ENCODE measurements at places on chromosomes 11 and 22.
A peak's percentile ranks its signal among the peaks of the same experiment; 100 is the strongest.

DNA sequence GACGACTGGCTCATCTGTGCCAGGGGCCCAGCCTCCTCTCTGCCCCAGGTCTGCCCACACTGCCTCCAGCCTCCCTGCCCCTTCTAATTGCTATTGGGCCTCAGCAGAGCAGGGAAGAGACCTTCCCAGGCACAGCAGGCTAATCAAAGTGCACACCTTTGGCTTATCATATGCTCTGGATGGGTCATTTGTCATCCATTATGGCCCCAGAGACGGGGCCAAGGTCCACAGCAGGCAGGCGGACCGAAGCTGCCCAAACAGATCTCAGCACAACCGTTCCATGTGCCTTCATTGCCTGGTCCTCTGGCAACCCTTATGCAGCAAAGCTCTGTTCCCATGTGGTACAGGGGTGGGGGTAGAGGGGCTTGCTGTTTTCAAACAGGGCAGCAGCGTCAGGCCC is 66.6 kb downstream of the TP53I11 start:
- no peaks in the 10 kb centered on the region for H3K27me3 ChIP-seq
- H3K27ac ChIP-seq, result no peak overlapping the region
- no peak overlapping the region for H3K4me3 ChIP-seq
- no peaks in the 10 kb centered on the region for H3K36me3 ChIP-seq
- no peak for DNase-seq
- H3K4me1 ChIP-seq, result peaks cover 20% of the 10 kb centered on the region

DNA sequence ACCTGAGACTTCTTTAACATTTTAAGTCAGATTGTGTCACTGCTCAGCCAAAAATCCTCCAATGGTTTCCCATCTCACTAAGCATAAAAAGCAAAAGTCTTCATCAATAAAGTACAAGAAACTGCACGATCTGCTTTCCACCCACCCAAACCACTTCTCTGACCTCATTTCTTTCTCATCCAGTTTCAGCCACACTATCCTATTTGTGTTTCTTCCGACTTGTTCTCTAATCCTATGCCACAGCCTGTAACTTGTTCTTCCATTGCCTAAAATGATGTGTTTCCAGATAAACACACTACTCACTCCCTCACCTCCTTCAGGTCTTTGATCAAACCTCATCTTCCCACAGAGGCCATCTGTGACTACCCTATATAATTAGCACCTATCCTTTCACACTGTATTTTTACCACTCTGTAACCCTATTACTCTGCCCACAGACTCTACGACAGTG is 28.4 kb downstream of the ARHGAP32 start:
- no peaks in the 10 kb centered on the region for H3K27me3 ChIP-seq
- H3K4me1 ChIP-seq, result no peaks in the 10 kb centered on the region
- DNase-seq, result no peak
- no peak overlapping the region for H3K4me3 ChIP-seq
- no peak overlapping the region for H3K27ac ChIP-seq

GRCh38 chr22:46354176-46354992 is 18.9 kb downstream of the TRMU start:
- peaks cover 12% of the 10 kb centered on the region for H3K4me1 ChIP-seq
- no peak for DNase-seq
- peaks cover 66% of the 10 kb centered on the region for H3K36me3 ChIP-seq
- no peak overlapping the region for H3K4me3 ChIP-seq
- H3K27me3 ChIP-seq, result no peaks in the 10 kb centered on the region
- no peak overlapping the region for H3K27ac ChIP-seq

DNA sequence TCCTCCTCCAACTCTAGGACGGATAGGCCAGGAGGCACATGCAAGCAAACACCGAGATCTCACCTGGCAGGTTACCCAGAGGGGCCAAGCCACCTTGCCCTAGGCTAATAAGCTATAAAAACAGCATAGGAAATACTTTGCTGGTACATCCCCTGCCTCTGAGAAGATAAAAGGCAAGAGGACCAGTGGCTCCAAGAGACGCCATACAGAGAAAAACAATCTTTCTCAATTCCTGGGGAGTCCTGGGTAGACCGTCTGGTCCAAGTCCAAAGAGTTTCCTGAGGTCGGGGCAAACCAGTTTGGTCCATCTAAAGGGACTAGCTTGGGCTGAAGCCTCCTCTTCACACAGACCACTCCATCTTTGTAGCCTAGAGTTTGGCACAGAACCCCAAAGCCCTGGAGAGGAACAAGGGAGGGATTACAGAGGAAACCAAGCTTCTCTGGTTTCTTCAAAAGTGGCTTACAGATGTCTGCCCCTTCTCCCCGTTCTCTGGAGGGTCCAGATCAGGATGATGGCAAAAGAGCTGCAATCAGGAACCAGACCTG is 40.4 kb downstream of the NUMA1 start:
- H3K36me3 ChIP-seq, result peaks cover 7% of the 10 kb centered on the region
- peak overlapping the region; percentile 65 for H3K4me3 ChIP-seq
- no peaks in the 10 kb centered on the region for H3K27me3 ChIP-seq
- H3K27ac ChIP-seq, result peak overlapping the region; percentile 96
- H3K4me1 ChIP-seq, result peaks cover 68% of the 10 kb centered on the region

DNA sequence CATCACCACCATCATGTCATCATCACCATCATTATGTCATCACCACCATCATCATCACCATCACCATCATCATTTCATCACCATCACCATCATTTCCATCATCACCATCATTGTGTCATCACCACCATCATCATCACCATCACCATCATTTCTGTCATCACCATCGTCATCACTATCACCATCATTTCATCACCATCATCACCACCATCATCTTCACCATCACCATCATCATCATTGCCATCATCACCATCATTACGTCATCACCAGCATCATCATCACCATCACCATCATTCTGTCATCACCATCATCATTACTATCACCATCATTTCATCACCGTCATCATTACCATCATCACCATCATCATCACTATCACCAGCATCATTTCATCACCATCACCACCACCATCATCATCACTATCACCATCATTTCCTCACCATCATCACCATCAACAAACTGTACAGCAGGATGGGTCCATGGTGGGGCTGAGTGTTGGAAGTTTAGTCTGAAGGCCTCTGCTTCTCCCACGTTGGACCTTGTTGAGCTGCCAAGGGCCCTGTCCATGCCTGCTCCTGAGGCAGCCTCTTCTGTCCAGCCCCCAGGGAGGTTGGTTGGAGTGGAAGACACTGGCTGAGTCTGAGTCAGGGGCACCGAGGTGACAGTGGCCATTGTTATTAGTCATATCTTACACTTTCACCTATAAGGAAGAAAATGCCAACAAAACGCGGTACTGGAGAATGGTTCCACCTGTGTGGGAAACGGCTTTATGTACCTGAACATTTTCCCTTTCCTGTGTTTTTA is 247.1 kb downstream of the TBC1D22A start:
- no peaks in the 10 kb centered on the region for H3K36me3 ChIP-seq
- no peaks in the 10 kb centered on the region for H3K4me1 ChIP-seq
- H3K27me3 ChIP-seq, result no peaks in the 10 kb centered on the region
- H3K4me3 ChIP-seq, result no peak overlapping the region

- no peak overlapping the region for H3K4me3 ChIP-seq
- no peaks in the 10 kb centered on the region for H3K4me1 ChIP-seq
- no peak overlapping the region for H3K27ac ChIP-seq
Measured at GRCh38 chr11:10505278-10506007, 35.5 kb downstream of the RNF141 start.

DNA sequence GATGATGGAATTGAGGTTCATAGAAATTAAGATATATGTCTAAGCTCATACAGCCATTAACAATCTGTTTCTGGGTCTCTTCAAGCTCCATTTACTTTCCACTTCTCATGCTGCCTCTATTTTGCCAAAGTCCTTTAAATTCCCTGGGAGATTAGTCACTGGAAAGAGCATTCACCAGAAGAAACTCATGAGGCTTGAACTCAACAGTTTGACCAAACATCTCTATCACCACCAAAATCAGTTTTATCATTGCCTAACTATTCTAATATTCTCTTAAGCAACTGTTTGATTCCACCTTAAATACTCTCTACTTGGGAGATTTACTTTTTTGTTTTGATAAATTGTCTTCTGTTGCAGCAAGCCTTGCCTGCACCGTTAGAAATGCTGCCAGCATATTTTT is 881.3 kb downstream of the KCNA4 start:
- no peaks in the 10 kb centered on the region for H3K27me3 ChIP-seq
- H3K36me3 ChIP-seq, result no peaks in the 10 kb centered on the region
- DNase-seq, result no peak
- H3K27ac ChIP-seq, result no peak overlapping the region

- peaks cover 4% of the 10 kb centered on the region for H3K4me1 ChIP-seq
- no peak for DNase-seq
- no peaks in the 10 kb centered on the region for H3K27me3 ChIP-seq
- no peak overlapping the region for H3K27ac ChIP-seq
- H3K4me3 ChIP-seq, result no peak overlapping the region
Measured at GRCh38 chr11:72609476-72609875, 64.7 kb downstream of the PDE2A start.

GRCh38 chr22:27574002-27574366 is 227.6 kb downstream of the MN1 start:
- no peak overlapping the region for H3K4me3 ChIP-seq
- DNase-seq, result no peak
- H3K4me1 ChIP-seq, result peaks cover 10% of the 10 kb centered on the region
- H3K27ac ChIP-seq, result no peak overlapping the region
- H3K27me3 ChIP-seq, result no peaks in the 10 kb centered on the region
- no peaks in the 10 kb centered on the region for H3K36me3 ChIP-seq

- H3K27me3 ChIP-seq, result no peaks in the 10 kb centered on the region
- no peak overlapping the region for H3K4me3 ChIP-seq
- no peaks in the 10 kb centered on the region for H3K36me3 ChIP-seq
- H3K4me1 ChIP-seq, result peaks cover 34% of the 10 kb centered on the region
Measured at GRCh38 chr11:36388071-36388470, 92.0 kb downstream of the PRR5L start.

- H3K4me3 ChIP-seq, result no peak overlapping the region
- no peak overlapping the region for H3K27ac ChIP-seq
- no peak for DNase-seq
- no peaks in the 10 kb centered on the region for H3K27me3 ChIP-seq
- H3K36me3 ChIP-seq, result no peaks in the 10 kb centered on the region
- H3K4me1 ChIP-seq, result peaks cover 18% of the 10 kb centered on the region
Measured at GRCh38 chr11:6402061-6402470, 11.8 kb downstream of the SMPD1 start.

GRCh38 chr22:37400719-37401118 is 26.6 kb downstream of the ELFN2 start:
- no peak overlapping the region for H3K27ac ChIP-seq
- no peaks in the 10 kb centered on the region for H3K27me3 ChIP-seq
- H3K4me3 ChIP-seq, result no peak overlapping the region
- H3K36me3 ChIP-seq, result no peaks in the 10 kb centered on the region
- peaks cover 19% of the 10 kb centered on the region for H3K4me1 ChIP-seq

GRCh38 chr11:8772571-8773519 is 90.3 kb downstream of the RPL27A start:
- H3K36me3 ChIP-seq, result no peaks in the 10 kb centered on the region
- no peak for DNase-seq
- peaks cover 84% of the 10 kb centered on the region for H3K4me1 ChIP-seq
- peak overlapping the region; percentile 78 for H3K27ac ChIP-seq
- H3K4me3 ChIP-seq, result no peak overlapping the region
- H3K27me3 ChIP-seq, result no peaks in the 10 kb centered on the region

GRCh38 chr11:20159466-20160381 is 551 bp downstream of the DBX1 start:
- no peak overlapping the region for H3K4me3 ChIP-seq
- H3K27ac ChIP-seq, result no peak overlapping the region
- no peak for DNase-seq
- H3K4me1 ChIP-seq, result peaks cover 30% of the 10 kb centered on the region

DNA sequence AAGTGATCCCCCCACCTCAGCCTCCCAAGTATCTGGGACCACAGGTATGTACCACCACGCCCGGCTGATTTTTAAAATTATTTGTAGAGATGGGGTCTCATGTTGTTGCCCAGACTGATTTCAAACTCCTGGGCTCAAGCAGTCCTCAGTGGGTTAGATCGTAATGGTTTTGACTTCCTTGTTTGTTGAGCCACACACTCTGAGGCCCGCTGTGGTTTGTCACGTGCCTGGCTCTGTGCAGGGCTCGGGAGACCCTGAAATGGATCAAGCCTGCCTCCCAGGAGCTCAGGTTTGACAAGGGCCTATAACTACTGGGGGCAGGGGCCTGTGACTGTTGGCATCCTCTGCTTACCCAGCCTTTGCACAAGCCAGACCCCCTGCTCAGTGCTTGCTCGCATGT is 68.1 kb downstream of the MPPED1 start:
- no peak overlapping the region for H3K4me3 ChIP-seq
- no peaks in the 10 kb centered on the region for H3K36me3 ChIP-seq
- no peak for DNase-seq
- H3K27ac ChIP-seq, result no peak overlapping the region

DNA sequence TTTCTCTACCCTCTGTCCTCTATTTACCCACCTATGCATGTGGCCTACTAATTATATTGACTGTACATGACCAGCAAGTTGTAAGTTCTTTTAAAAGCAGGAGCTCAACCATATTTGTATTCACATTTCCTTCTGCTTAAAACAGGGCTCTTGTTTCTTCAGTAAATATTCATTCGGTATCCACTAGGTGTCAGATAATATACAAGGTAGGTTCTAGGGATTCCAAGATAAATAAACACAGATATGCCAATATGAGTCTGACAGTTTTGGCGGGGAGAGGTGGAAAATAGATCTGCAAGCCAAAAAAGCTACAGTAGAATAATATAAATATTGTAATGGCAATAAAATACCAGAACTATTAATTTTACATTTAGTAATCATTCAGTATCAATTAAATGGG is 15.3 kb upstream of the RAB30 start:
- no peaks in the 10 kb centered on the region for H3K27me3 ChIP-seq
- H3K4me1 ChIP-seq, result peaks cover 5% of the 10 kb centered on the region
- no peak for DNase-seq
- no peak overlapping the region for H3K4me3 ChIP-seq
- H3K36me3 ChIP-seq, result no peaks in the 10 kb centered on the region
- H3K27ac ChIP-seq, result no peak overlapping the region

GRCh38 chr11:26936109-26936508 is 57.8 kb upstream of the FIBIN start:
- H3K36me3 ChIP-seq, result no peaks in the 10 kb centered on the region
- H3K27me3 ChIP-seq, result no peaks in the 10 kb centered on the region
- H3K4me3 ChIP-seq, result no peak overlapping the region
- no peak overlapping the region for H3K27ac ChIP-seq
- DNase-seq, result no peak
- no peaks in the 10 kb centered on the region for H3K4me1 ChIP-seq

GRCh38 chr11:73361953-73362776 is 14.0 kb upstream of the RELT start:
- no peaks in the 10 kb centered on the region for H3K27me3 ChIP-seq
- H3K27ac ChIP-seq, result no peak overlapping the region
- no peaks in the 10 kb centered on the region for H3K4me1 ChIP-seq
- no peaks in the 10 kb centered on the region for H3K36me3 ChIP-seq
- DNase-seq, result no peak

All from vagina (tissue), 2 donors.